ENCODE measurements at places on chromosomes 4 and X.
A peak's percentile ranks its signal among the peaks of the same experiment; 100 is the strongest.

- no peak for DNase-seq
Observed at GRCh38 chrX:120271218-120271617, 20.6 kb downstream of the ZBTB33 start.

DNA sequence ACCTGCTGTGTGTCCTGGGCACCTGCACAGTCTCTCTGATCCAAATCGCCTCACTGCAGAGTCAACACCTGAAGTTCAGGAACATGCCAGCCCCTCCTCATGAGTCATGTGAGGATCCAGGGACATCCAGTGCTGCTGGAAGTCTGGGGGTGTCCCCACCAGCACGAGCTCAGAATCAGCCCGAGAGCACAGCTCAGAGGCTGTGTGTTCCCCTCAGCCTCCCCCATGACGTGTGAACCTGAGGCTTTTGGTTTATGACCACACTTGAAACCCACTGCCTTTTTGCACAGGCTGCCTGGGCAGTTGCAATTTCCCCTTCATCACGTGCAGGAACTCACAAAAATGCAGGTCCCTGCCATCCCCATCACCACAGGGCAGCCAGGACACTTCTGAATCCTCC lies 47.1 kb downstream of the PPP2R2C start:
- no peak for DNase-seq

- DNase-seq: peak; percentile 10
Observed at GRCh38 chr4:154626793-154627484, 14.5 kb upstream of the FGG start.

GRCh38 chr4:176534566-176534965 lies 214.8 kb downstream of the SPCS3 start:
- DNase-seq: no peak

DNA sequence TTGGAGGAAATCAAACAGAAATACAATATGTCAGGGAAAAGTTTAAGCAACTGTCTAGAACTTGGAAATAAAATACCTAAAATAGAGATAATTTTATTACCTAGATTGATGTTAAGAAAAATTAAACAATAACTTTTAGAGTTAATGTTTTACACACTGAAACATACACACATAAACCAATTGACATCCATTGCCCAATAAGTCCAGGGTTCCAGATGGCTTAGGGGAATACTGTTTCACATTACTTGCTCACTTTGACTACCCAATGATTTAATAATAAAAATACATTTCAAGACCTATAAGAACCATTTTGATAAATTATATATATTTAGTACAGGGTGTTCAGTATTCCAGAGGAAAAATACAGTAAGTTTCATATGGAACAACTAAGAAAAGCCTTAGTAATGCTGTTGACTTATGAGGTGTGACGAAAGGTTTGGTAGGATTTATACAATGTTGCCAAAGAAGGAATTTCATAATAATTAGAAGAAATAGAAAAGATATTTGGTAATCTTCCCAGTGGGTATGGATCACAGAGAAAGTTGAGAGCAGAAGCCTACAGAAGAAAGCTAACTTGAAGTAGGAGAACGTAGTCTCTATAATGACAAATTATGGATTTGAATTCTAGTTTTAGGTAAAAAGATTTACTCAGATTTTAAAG lies 23.0 kb upstream of the UGT2B4 start:
- no peak for DNase-seq

- DNase-seq: no peak
Observed at GRCh38 chr4:87524456-87524855, 4.7 kb downstream of the SPARCL1 start.

DNA sequence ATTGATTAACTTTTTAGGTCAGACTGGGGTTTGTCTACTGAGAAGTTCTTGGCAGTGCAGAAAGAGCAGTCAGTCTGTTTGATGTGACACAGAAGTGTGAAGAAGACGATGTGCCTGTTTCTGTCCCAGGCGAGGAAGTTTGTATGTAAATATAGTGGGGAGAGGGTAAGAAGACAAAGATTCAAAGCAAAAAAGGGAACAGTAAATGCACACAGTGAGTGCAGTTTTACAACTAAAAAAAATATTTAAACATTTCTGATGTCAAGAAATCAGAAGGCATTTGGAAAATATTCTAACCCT lies 264.9 kb downstream of the RAPGEF2 start:
- no peak for DNase-seq

- DNase-seq: no peak
Observed at GRCh38 chrX:46642145-46642544, 68.6 kb downstream of the CHST7 start.

GRCh38 chr4:153221783-153222706 lies 17.8 kb downstream of the TRIM2 start:
- DNase-seq: peak; percentile 32

DNA sequence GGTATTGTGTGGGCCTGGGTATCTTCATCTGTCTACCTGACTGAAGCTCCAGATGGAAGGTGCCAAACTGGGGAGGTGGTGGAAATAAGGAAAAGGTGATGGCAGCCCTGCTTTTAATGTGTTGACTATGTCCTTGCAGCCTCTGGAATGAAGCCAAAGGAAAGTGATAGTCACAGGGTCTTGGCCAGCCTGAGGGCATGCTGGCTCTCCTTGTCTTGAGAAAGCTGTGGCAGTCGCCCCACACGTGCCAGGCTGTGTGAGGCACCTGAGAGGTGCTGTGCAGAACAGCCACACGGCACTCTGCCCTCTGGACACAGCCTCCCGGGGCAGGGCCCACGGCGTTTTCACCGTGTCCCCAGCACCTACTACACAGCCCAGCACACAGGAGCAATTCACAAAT lies 77.6 kb downstream of the NAT8L start:
- DNase-seq: no peak

GRCh38 chrX:143115466-143115865 lies 89.7 kb downstream of the SPANXN4 start:
- DNase-seq: no peak

DNA sequence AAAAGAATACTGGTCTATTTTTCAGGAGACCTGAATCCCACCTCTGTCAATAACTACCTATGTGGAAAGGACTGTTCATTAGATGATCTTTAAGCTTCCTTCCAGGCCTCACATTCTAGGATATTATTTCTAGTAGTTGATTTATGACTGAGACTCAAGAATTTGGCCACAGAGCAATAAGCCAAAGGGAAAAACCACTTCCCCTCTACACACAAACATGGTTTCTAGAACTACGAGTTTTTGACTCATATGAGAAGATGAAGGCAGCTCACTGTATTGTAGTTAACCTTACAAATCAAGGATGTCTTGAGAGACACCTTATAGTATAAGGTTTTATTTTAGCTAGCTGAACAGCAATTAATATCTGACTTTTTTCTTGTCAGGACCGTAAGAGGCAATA lies 36.9 kb upstream of the GDPD2 start:
- DNase-seq: no peak
